ENCODE measurements at places on chromosomes 3 and 15.

DNA sequence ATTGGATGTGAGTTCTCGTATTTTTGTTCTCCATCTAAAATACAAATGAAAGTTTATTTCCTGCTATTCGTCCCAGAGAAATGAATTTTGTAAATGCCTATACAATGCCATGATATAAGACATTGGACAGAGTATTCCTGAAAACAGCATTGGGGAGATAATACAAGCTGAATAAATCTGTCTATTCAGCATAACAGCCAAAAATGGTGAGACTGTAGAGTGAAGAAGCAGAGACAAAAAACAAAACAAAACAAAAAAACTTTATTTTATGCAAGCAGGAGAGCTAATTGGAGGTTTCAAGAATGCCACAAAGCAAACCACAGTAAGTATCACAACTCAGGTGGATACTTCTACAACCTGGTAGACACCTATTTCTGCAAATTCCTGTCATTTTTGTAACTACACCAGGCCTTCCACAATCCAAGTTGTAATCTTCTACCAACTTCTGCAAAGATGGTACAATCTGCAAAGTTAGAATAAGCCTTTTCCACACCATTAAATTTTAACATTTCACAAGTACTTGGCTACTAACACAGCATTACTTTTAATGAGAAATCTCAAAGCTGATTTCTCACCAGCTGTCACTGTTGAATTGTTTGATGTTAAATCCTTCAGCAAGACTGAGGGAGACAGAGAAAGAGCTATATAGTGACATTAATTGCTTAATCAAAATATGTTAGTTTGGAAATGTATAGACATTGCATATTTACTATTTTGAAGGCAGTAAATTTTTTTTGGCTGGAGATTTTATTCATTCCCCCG, 163.1 kb downstream of the CLSTN2 start:
- no peak for DNase-seq

GRCh38 chr3:112302150-112302830, 8.3 kb upstream of the SLC9C1 start:
- DNase-seq, result no peak

- DNase-seq, result no peak
Measured at GRCh38 chr3:173770796-173771573, 373.4 kb downstream of the NLGN1 start.

GRCh38 chr15:52133510-52134220, 21.1 kb upstream of the BCL2L10 start:
- no peak for DNase-seq

- no peak for DNase-seq
Measured at GRCh38 chr15:32651229-32651837, 9.8 kb downstream of the SCG5 start.

GRCh38 chr15:43469867-43470266, 23.1 kb downstream of the TP53BP1 start:
- no peak for DNase-seq

- DNase-seq, result no peak
Measured at GRCh38 chr3:7275396-7275795, 414.5 kb downstream of the GRM7 start.

DNA sequence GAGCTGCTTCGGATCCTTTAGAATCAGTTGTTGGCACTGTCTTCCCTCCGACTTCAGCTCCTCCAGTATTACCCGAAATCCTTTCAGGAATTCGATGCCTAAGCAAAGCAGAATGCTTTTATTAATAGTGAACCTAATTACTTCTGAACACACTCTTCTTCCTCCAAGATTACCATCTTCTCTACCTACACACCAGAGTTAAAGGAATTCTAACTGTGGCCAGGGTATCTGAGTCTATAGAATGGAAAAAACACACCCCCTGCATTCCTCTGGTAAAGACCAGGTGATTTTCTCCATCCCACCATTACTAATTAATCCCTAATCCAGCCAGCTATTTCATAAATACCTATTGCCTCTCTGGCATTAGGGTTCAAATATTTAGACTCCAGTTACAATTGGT, 49.8 kb downstream of the SPATA12 start:
- DNase-seq, result no peak

DNA sequence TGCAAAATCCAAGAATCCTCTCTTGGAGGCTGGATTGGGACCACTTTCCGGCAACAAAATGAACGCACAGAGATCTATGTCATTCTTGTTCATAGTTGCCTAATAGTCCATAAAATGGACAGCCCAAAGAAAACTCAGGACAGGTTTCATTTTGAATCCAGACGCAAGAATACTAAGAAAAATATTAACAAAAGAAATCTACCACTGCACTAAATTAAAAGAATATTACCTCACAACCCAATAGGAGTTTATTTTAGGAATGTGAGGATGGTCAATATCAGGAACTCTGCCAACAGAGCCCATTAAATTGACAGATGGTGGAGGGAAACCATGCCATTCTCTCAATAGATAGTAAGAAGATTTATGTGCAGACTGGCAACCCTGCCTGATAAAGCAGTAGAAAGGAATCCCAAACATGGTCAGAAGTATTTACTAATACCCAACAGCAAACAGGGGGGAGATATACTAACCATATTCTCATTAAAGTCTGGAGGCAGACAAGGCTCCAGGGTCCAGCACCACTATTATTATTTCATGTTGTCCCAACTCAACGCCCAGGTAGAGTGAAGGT, 127.6 kb downstream of the SMAD6 start:
- DNase-seq, result no peak

- DNase-seq, result no peak
Measured at GRCh38 chr15:59420986-59421618, 16.9 kb upstream of the FAM81A start.

- no peak for DNase-seq
Measured at GRCh38 chr3:176687754-176688153, 509.5 kb downstream of the TBL1XR1 start.

DNA sequence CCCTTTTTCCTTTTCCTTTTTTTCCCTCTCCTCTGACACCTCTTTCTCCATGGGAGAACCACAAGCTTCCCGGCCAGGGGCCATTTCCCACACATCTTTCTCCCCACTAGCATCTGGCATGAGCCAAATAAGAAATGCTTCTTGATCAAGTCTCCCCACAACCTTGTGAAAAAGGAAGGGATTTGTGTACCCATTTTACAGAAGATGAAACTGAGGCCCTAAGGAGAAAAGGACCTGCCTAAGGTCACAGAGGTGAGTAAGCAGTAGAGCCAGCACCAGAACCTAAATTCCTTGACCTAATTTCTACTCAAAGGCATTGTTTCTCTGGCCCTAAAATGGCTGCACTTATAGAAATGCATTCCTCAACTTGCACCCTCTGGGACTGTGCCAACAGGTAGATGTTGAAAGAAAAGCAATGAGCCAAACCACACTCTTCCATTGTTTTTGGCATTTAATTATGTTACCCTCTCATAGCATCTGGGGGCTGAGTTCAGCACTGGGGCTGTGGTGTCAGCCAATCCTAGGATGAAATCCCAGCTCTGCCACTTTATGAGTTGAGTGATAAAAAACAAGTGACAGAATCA, 81.7 kb upstream of the TLE3 start:
- no peak for DNase-seq

DNA sequence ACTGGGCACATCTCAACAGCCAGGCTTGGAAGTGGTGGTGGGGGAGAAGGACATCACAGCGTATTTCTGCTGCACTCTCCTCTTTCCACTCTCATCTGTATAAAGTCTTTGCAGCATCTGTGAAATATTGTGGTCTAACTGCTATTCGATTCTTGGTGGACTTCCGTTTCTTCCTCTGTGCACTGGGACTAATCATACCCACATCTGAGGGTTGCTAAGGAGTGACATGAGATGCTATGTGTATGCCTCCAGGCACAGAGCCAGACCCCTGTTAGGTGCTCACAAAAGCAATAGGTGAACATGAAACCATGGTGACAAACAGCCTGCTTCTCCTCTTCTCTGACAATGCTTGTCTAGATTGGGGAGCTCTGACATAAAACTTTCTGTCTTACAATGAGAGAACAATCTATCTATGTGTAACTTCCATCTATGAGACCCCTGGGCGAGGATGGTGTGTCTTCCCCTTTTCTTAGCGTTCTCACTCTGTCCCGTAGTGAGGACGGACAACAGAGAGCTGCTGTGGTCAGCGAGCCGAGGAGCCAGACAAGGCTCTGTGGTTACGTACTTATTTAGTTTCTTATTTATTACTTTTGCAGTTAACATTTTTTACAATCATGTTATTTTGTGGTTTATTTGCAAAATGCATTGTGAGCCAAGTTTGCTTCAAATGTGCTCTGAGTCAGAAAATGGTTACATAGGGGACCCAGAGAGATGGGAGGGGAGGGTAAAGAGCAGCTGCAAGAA, 196.7 kb upstream of the TPRG1 start:
- no peak for DNase-seq

GRCh38 chr15:53522991-53523390, 236.5 kb downstream of the WDR72 start:
- no peak for DNase-seq

- DNase-seq, result no peak
Measured at GRCh38 chr15:77892335-77892734, 185.2 kb downstream of the TBC1D2B start.

- no peak for DNase-seq
Measured at GRCh38 chr3:188964957-188965356, 206.8 kb upstream of the TPRG1 start.

DNA sequence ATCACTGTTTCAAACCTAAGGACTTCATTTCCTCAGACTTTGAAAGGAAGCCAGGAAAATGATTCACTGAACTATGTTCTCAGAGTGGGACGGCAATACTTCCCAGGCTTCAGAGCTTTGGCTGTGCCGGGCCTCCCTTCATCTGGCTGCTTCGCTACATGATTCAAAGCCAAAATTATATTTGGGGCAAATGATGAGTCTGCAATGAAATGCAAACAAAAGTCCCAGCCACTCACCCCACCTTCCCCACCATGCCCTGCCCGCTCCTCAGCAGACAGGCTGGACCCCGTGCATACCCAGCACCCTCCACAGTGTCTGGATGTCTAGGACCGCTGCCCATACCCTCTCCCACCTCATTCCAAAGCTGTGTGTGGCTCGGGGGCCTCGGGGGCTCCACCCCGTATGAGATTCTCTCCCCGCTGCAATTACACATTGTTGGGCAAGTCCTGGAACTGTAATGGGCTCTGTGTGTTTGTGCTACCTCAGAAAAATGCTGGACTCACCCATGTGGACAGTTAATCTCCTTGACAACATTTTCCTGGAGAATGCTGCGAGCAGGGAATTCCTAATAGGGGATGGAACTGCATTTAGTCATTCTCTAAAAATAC, 32.2 kb downstream of the ATP10A start:
- peak; percentile 76 for DNase-seq

DNA sequence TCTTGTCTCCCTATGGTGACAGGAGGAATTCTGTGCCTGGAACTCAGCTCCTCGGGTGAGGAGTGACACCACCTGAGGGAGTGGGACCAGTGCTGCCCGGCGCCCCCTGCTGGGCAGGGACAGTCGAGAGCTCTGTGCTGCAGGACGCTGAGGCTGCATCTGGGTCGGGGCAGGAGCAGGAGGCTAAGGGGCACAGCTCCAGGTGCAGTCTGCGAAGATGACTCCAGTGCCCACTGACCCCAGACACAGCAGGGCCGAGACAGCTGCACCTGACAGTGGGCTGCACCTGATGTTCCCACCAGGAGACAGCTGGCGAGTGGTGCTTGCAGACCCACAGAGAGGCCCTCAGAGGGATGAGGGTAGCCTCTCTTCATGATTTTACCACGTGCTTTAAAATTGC, 152.9 kb downstream of the ATP10A start:
- DNase-seq, result no peak

DNA sequence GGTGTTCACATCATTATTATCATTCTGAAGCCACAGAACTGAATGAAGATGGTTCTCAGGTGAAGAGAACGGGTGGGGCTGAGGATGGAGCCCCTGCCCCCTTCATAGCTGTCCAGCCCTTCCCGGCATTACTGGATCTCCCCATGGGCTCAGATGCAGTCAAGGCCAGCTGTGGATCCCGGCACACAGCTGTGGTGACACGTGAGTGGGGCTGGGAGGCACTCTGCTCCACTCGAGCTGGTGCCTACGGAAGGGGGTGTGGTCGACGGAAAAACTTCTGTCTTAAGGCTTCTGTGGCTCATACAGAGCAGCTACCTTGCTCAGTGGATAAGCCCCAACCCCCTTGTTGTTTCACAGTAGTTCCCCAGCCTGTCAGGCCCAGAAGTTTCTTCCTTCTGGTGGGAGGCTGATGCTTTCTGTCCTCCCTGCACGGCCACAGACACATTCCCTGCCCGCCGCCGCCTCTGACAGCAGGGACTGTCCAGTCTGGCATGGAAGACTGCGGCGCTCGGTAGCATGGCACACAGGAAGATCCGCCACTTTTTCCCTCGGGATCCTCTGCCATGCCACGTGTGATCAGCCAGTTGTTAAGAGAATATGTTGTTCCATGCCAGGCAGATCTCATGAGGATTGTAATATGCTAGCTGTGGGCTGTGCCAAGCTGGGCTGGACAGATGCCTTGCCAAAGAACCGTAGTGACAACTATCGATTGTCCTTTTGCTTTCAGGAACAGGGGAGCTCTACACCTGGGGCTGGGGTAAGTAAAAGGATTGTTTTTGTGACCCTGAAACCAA, 5.8 kb downstream of the RCCD1 start:
- no peak for DNase-seq

- no peak for DNase-seq
Measured at GRCh38 chr15:40714144-40714543, 19.2 kb downstream of the RAD51 start.

- DNase-seq, result no peak
Measured at GRCh38 chr15:40594429-40594836, 384 bp downstream of the KNL1 start.

DNA sequence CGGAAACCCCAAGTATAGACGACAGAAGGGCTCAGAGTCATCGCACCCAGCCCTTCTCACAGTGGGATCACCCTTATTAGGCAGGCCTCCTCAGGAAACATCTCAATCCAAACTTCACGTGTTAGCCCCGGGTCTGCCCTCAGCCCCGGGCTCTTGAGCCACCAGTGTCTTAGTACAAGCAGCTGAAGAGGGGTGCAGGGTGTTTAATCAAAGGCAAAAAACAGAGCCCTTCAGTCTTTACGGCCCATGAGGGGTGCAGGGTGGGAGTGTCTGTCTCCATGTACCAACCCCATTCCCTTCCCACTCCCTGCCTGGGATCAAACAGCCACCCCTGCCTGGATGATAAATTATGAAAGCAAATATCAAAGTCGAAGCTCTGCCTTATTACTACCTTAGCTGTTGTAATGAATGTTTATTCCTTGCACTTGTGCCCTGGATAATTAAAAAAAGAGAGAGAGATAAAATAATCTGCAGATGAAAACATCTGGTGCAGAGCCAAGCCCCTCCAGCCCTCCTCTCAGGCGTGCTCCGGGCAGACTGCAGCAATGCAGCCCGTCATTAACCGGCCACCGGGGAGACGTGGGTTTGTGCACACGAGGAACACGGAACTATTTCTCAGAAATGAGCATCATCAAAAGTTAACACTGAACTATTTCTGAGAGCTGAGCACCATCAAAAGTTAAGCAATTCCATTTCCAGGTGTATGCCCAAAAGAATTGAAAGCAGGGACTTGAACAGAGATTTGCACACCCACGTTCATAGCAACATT, 64.5 kb downstream of the ADAMTS17 start:
- no peak for DNase-seq

GRCh38 chr3:128080323-128081080, 28.3 kb downstream of the SEC61A1 start:
- DNase-seq, result no peak

All from right atrium auricular region (tissue), 2 donors.